ENCODE measurements at places on chromosomes 4 and X. TPM values are rescaled to one million over a fixed set of nuclear protein-coding genes. Genes with fewer than 3 reads are reported as not detected.
A peak's percentile ranks its signal among the peaks of the same experiment; 100 is the strongest.

HTN1 gene
- not detected for total RNA-seq

GRCh38 chr4:15344041-15344440 lies 83.8 kb upstream of the C1QTNF7 start:
- H3K4me3 ChIP-seq: no peak overlapping the region
- H3K4me1 ChIP-seq: peaks cover 3% of the 10 kb centered on the region
- H3K27ac ChIP-seq: no peak overlapping the region
- DNase-seq: no peak
- no peaks in the 10 kb centered on the region for H3K36me3 ChIP-seq
- peaks cover 9% of the 10 kb centered on the region for H3K27me3 ChIP-seq

- no peaks in the 10 kb centered on the region for H3K27me3 ChIP-seq
- no peak overlapping the region for H3K27ac ChIP-seq
- peaks cover 18% of the 10 kb centered on the region for H3K36me3 ChIP-seq
- H3K4me3 ChIP-seq: no peak overlapping the region
Measured at GRCh38 chr4:4595252-4595651, 53.4 kb upstream of the STX18 start.

DNA sequence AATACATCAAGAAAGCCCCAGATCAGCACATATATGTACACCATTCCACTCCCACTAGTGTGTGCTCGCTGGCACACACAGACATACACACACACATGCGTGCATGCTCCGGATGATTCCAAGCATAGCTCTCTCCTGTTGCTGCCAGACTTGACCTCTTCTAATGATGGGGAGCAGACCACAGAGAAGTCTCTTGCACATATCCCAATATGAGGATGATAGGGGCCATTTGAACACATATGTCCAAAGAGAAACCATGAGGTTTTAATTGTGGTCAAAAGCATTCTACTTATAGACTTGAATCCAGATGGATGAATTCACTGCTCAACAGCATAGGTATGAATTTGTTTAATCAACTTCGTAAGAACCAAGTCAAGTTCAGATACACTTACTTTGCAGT lies 214.9 kb downstream of the AFF2 start:
- H3K27ac ChIP-seq: no peak overlapping the region
- no peak overlapping the region for H3K4me3 ChIP-seq
- no peaks in the 10 kb centered on the region for H3K36me3 ChIP-seq
- no peaks in the 10 kb centered on the region for H3K27me3 ChIP-seq
- H3K4me1 ChIP-seq: no peaks in the 10 kb centered on the region

PPEF2 gene
- total RNA-seq: 0.29 TPM

GRCh38 chrX:30904632-30905031 lies 15.6 kb upstream of the TAB3 start:
- DNase-seq: no peak
- no peak overlapping the region for H3K4me3 ChIP-seq
- H3K4me1 ChIP-seq: peaks cover 10% of the 10 kb centered on the region
- H3K36me3 ChIP-seq: no peaks in the 10 kb centered on the region
- peaks cover 4% of the 10 kb centered on the region for H3K27me3 ChIP-seq

GRCh38 chr4:74133786-74134499 lies 24.0 kb upstream of the MTHFD2L start:
- no peak overlapping the region for H3K4me3 ChIP-seq
- no peak overlapping the region for H3K27ac ChIP-seq
- H3K36me3 ChIP-seq: no peaks in the 10 kb centered on the region
- H3K4me1 ChIP-seq: no peaks in the 10 kb centered on the region
- DNase-seq: peak; percentile 63

GRCh38 chr4:32032136-32032672 lies 1312.0 kb downstream of the PCDH7 start:
- no peak overlapping the region for H3K4me3 ChIP-seq
- H3K4me1 ChIP-seq: no peaks in the 10 kb centered on the region
- no peaks in the 10 kb centered on the region for H3K27me3 ChIP-seq
- no peak overlapping the region for H3K27ac ChIP-seq

CXCL10 gene
- 0.82 TPM for total RNA-seq

GRCh38 chrX:136627409-136627808 lies 20.5 kb upstream of the CD40LG start:
- H3K36me3 ChIP-seq: peaks cover 12% of the 10 kb centered on the region
- peak; percentile 67 for DNase-seq
- peak overlapping the region; percentile 18 for H3K4me3 ChIP-seq
- peak overlapping the region; percentile 93 for H3K27ac ChIP-seq
- no peaks in the 10 kb centered on the region for H3K27me3 ChIP-seq
- H3K4me1 ChIP-seq: peaks cover 94% of the 10 kb centered on the region

GRCh38 chr4:14264437-14264836 lies 636.9 kb upstream of the BOD1L1 start:
- H3K36me3 ChIP-seq: no peaks in the 10 kb centered on the region
- no peak overlapping the region for H3K27ac ChIP-seq
- H3K27me3 ChIP-seq: no peaks in the 10 kb centered on the region
- H3K4me1 ChIP-seq: no peaks in the 10 kb centered on the region

IL13RA2 gene
- not detected for total RNA-seq

All from activated CD8-positive, alpha-beta memory T cell treated with anti-CD3 and anti-CD28 coated beads, Interleukin-2, amount 10 ng/mL, durations not matched to agents 7 days and 5 days (primary cell).